ENCODE measurements at places on chromosomes 6 and 20.

DNA sequence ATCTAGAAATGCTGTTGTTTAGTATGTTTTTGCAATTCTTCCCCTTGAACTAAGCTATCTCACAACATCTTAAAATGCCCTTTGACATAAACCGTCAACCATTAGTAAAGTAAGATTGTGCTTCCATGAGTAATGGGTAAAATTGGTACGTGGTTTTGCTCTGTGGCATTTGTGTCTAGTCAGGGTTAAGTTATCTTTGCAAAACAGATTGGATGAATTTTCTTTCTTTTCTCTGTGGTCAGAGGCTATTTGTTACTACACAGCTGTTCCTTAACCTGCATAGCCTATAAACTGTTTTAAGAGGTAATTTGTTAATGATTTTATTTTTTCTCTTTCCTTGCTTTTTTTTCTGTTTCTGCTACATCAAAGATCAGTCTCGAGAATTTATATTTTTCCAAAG is 75.4 kb downstream of the RPP40 start:
- DNase-seq: no peak

- no peak for DNase-seq
Measured at GRCh38 chr6:52086741-52087140, 672 bp downstream of the PKHD1 start.

DNA sequence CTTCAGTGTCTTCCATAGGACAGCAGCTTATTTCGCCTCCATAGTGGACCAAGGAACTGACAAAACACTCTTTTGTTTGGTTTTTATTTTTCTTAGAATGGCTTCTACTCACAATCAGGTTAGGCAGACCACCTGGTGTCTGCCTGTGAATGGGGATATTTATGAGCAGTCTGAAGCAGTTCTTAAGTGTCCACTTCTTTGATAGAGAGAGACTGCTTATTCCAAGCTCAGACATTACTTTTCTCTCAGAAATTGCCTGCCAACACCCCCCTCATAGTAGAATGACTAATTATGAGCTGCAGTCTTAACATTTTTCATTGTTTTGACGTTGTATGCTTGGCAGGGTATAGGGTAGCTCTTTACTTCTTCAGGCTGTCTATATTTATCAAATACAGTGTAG is 174.7 kb downstream of the ZFAND3 start:
- peak; percentile 53 for DNase-seq

DNA sequence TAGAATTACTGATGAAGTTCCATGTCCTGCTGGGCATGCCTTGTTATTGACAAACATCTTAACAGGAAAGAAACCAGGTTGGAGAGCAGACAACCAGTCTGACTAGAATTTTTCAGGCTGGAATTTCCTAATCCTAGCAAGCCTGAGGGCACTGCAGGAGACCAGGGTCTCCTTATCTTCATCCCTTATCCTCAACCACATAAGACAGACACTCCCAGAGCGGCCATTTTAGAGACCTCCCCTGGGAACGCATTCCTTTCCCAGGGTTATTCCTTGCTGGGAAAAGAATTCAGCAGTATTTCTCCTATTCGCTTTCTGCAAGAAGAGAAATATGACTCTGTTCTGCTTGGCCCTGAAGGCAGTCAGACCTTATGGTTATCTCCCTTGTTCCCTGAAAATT is 803.7 kb downstream of the GRIK2 start:
- DNase-seq: peak; percentile 7

GRCh38 chr20:21224217-21224616 is 78.9 kb upstream of the XRN2 start:
- no peak for DNase-seq

DNA sequence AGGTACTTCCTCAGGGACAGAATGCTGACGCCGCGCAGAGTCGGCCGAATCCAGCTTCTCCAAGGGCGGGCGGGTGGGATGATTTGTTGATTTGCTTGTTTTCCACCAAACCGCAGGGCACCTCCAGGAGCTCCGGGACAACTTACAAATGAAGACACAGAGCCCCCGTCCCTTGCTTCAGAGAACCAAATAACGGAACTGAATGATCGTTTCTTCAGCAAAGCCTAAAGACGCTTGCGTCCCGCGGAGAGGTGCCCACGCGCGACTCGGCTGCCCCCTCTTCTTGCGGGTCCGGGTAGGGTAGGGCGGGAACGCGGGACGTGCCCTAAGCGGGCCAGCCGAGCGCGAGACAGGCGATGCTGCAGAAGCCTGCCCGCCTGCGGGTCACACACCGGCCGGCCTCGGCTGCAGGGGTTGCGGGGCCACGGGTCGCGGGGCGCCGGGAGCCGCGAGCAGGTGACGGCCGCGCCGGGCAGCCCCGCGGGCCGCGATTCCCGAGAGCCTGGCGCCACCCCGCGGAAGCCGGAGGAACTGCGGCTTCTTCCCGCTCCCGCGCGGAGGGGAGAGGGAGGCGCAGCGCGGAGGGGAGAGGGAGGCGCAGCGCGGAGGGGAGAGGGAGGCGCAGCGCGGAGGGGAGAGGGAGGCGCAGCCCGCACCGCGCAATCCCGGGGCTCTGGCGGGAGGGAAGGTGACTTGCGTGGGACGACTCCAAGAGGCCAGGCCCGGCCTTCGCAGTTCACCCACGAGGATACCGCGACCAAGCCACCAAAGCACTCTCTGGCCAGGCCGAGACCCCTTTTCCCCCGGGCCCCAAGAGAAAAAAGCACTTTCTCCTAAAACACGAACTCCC is 7.7 kb upstream of the FOXF2 start:
- peak; percentile 55 for DNase-seq

DNA sequence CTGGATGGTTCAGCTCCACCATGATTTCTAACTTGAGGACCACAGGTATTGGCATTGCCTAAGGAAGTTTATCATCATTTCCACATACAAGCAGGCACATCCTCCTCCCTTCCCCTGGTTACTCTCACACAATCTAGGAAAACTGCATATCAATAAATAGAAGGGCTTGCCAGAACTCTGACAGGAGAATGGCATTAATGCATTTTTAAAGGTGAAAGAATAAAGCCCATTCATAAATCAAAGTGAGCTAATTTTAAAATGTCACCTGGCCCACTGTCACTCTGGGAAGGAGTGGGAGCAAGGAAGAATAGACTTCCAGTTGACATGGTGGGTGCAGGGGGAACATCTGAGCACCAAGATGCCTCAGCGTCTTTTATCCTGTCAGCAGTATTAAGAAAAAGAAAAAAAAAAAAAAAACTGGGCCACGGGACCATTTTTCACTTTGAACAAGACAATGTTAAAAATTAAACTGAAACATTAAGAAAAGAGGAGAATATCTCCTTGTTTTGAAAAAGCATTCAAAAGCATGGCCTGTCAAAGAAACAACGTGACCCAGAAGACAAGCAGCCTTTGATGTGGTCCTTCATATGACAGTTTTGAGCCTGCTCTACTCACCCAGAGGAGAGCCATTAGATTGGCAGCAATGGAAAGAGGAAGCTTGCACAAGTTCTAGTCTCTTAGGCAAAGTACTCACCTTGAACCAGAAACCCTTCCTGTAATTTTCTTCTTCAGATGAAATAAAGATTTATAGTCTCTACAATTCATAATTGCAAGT is 39.3 kb upstream of the SMLR1 start:
- DNase-seq: no peak

DNA sequence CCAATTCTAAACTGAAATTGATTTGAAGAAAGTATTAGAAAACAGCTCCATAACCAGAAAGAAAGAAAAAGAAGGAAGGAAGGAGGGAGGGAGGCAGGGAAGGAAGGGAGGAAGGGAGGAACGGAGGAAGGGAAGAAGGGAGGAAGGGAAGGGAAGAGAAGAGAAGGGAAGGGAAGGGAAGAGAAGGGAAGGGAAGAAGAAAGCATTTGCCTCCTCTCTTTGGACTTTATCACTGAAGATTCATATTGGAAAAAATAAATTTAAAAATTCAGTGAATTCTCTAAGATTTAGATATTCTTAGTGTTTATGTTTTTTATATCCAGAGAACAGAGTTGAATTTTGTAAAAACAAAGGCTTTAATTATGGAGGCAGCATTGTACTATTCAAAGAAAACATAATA is 68.5 kb upstream of the NXT1 start:
- DNase-seq: no peak

- no peak for DNase-seq
Measured at GRCh38 chr20:63885264-63886053, 9.5 kb upstream of the DNAJC5 start.

DNA sequence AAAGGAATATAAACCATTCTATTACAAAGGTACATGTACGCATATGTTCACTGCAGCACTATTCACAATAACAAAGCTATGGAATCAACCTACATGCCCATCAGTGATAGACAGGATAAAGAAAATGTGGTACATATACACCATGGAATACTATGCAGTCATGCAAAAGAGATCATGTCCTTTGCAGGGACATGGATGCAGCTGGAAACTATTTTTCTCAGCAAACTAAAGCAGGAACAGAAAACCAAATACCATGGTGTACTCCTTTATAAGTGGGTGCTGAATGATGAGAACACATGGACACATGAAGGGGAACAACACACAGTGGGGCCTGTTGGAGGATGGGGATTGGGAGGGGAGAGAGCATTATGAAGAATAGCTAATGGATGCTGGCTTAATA is 104.6 kb upstream of the CENPW start:
- DNase-seq: no peak

- DNase-seq: no peak
Measured at GRCh38 chr20:17543531-17544131, 12.5 kb upstream of the BFSP1 start.

DNA sequence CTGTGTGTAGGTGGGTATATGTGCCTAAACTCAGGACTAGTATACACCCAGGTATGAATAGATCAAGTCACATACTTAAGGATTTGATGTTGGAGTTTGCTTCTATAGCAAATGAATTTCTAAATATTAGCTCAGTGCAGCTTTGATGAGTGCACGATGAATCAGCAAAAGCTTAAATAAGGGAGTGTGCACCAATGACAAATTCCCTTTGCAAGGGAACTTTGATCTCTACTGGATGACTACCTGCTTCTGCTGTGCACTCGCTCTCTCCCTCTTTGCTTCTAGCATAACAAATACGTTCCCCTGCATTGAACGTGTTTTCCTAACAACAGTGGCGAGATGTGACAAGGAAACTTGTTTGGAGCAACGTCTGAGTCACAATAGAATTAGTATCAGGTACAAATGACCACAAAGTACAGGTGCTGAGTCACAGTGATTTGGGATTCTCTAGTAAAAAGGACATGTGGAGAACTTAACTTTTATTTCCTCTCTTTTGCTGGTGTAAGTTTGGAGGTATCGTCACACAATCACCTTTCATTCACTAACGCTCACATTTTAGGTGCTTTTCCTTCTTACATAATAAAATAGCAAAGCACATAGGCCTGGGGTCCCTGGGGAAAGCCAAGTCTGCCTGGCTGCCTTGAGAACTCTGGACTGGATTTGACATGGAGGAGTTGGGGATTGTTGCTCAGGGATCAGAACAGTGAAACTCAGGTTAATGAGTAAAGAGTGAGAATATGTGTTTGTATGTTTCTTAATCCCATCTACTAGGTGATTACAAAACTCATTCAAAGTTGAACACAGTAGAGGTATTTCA is 49.7 kb downstream of the KLHL31 start:
- no peak for DNase-seq

DNA sequence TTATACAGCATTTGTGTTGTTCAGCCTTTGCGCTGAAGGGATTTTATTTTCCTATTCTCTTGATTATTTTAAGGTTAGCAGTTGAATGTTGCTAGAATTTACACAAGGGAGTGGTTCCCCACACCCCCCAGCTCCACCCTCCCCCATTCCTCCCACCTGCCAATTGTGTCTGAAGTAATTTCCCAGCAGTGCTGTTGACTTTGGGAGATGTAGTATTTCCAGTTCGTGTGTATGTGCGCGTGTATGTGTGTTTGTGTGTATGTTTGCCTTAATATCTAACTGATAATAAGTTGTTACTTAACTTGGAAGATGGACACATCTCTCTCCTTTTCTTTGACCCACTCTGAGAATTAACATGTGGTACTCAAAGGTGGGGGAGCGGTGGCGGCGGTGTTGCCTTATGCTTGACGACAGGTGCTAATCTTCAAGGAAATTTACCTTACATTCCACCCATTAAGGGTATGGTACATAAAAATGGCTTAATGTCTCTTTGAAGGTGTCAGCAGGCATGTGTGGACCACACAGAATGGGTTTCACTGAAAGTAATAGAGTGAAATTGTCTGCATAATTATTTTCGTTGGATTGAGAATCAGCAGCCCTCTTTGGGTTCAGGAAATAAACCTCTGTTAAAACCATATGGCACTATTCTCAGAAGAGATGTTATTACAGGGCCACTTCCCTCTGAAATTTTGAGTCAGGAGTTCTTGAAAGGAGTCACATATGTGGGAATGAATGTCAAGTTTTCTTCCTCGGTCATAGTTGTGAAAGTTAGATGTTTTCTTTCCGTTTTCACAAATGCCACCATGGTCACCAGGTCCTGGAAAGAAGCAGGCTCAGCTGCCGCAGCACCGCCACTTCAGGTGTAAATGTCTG is 95.6 kb upstream of the SUPT3H start:
- DNase-seq: no peak

GRCh38 chr6:136435101-136435500 is 115.1 kb downstream of the MAP7 start:
- DNase-seq: no peak

DNA sequence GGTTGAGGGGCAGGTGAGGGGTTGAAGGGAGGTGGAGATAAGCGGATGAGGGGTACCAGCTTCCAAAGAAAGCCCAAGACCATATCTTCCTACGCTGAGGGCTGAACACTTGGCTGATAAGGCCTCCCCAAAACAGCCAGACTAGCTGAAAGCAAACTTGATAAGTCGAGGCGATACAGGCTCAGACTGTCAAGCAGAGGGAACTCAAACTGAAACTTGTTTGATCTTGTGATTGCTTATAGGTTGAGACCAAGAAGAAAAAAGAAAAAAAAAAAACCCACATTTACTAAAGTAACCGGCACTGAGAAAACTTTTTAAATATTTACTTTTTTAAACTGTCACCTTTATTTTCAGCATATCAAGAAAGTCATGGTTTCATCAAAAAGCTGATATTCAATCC is 73.6 kb downstream of the TRERF1 start:
- DNase-seq: no peak

DNA sequence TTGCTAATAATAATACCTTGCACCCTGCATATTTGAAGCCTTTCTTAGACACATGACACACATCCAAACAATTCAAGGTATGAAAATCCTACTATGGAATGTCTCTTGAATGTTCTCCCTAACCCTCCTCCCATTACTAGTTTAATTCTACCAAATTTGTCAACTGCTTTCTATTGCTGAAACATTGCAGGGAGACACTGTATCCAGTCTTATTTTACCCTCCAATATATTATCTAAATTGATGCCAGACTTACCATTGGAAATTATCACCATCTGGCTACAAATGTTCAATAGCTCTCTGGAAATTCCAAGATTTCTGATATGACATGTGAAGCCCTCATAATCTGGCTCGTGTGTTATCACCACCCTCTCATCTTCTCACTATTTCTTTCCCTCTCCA is 1027.3 kb upstream of the CITED2 start:
- DNase-seq: no peak

DNA sequence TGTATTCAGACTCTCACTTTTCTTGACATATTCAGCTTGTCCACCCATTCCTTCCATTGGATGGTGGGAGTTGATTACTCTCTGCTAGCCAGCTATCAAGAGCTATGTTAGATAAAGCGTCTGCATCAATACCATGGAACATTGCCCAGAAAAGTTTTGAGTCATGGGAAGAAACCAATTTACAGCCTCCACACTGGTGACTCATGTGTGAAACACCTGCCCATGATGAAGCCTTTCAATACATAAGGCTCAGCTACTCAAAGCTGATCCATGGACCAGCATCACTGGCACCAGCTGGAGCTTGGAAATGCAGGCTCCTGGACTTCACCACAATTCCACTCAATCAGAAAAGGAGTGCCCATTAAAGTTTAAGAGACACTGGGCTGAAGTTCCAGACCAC is 16.1 kb downstream of the PLA2G7 start:
- DNase-seq: no peak

GRCh38 chr6:67345946-67346345 is 1289.1 kb upstream of the ADGRB3 start:
- no peak for DNase-seq

All from SJCRH30 (cell line).